ENCODE measurements at places on chromosomes 11 and 22.
A peak's percentile ranks its signal among the peaks of the same experiment; 100 is the strongest.

DNA sequence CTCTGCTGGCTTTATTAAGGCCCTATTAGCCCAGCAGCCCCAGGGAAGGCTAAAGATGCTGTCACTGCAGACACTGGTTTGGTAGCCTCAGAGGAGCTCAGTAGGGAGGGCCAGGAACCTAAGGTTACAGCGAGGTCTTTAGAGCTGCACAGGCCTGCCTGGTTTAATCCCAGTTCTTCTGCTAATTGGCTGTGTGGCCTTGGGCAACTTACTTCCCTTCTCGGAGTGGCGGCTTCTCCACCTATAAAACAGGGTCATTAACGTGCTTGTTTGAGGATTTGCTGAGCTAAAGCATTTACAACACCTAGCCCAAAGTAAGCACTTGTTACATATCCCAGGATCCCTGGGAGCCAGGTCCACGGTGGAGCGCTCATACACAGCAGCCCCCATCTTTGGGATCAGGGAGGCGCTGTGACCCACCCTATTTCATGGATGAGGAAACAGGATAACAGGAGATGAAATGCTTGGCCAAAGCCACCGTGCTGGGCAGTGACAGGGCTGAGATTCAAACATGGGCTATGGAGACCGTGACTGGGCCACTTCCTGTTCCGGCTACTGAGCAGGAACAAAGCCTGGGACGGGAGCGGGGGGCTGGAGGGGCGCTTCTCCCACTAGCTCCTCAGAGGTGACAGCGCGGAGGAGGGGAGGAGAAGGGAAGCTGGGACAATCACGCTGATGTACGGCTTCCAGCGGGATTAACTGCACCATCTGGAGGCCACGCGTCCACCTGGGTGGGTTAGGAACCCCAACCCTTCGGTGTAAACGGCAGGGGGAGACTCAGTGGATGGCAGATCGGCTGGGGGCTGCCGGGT is 61.5 kb downstream of the IGLL1 start:
- DNase-seq = no peak

DNA sequence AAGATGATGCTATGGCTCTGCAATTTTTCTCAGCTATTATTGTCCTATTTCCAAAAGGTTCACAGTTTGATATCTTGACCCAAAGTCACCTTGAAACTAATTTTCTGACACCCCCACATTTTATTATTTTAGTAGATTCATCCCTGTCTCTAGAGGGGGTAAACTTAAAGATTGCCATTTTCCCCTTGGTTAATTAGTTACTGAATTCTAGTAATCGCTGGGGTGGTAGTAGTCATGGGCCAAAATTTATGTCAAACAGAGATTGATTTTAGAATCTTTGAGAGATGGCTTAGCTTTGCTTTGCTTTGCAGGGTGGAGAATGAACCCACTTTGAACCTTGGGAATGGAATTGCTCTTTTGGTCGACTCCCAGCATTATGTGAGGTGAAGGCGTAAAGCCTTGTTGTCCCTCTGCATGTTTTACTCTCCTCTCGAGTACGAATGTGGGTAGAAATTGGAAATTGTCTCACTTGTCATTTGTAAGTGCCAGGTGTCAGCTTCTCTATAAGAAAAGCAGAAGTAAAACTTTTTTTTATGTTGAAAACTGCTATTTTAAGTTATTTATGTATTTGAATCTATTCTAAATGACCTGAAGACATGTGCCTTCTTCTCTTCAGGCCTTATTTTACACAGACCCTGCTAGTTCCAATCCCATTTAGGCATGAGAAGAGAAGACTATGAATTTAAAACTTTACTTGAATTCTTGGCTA is 42.4 kb upstream of the RCE1 start:
- DNase-seq = no peak

DNA sequence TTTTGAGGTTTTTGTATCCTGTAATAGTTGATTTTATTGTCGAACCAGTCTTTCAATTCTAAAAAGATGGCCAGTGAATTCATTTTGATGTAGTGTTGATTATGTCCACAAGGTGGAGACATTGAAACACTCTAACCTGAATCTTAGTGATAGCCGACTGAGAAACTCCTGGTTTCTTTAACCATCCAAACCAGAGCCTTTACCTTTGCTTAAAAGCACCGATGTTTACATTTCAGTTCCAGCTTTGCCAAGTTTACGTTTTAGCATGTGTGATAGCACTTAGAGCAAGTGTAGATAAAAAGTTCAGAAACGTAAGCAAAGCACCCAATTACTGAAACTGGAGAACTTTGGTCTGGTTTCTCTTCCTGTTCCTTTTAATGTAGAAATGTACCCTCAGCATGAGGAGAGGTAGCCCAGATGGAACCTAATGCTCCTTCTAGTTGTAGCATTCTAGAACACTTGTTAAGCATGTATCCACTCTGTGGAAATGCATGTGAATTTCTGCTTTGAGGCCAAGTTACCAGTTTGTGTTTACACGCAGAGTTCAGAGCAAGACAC is 208.6 kb downstream of the DBX1 start:
- DNase-seq = peak; percentile 49

GRCh38 chr11:130916910-130917309 is 631 bp upstream of the SNX19 start:
- DNase-seq = no peak

DNA sequence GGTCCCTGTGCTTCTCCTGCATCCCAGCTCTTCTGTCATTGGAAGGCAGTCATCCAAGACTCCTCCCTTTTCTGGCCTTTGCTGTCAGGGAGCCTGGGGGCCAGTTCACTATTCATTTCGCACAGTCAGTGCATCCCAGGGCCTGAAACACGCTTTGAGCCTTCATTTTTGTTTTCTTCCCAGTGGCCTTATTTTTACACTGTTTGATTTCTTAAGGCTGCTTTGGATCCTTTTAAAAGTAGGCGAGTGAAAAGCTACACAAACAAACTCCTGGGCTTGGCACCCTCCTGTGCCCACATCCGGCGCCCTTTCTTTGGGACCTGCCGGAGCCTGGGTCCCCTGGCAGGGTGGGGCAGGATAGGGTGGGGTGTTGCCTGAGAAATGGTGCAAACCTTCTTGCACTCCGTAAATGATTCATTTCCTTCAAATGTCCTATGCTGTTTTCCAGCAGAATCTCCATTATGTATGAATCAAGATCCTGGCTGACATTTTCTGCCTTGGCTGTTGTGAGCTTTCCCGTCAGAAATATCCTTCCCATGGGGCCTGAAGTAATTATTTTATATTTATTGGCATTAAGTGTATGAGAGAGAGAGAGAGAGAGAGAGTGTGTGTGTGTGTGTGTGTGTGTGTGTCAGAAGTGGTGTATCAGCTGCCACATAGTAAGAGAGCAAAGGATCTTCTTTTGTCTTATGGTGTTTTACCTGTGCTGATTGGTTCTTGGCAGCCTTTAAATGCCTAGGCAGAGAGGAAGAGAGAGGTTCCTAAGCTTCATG is 45.6 kb downstream of the BCR start:
- peak; percentile 29 for DNase-seq

Measured in amniotic epithelial cell (primary cell).